ENCODE measurements at places on chromosomes 2 and 18. TPM values are rescaled to one million over a fixed set of nuclear protein-coding genes. Genes with fewer than 3 reads are reported as not detected.
A peak's percentile ranks its signal among the peaks of the same experiment; 100 is the strongest.

- DNase-seq: no peak
These were observed 8.1 kb upstream of the BMP10 start for GRCh38 chr2:68879296-68879695.

GRCh38 chr2:37005118-37005868, 39.0 kb upstream of the STRN start:
- no peak for DNase-seq

- no peak for DNase-seq
These were observed 284.8 kb downstream of the CELF4 start for GRCh38 chr18:37280701-37281393.

DNA sequence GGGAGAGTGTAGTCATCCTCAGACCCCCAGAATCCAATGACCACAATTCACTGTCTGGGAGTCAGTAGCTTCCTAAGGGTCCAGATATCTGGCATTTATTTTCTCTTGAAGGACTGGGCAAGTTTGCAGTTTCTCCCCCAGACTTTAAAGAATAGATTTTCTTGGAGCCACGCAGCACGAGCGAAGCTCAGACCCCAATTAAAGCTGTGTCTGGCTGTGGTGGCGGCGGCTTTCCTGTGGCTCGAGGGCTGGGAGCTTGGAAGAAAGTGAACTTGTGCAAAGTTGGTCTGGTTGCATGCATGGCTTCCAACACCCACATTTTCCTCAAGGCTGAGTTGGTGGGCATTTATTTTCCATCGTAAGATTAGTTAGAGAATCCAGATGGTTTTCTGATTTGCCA, 105.0 kb downstream of the ACKR3 start:
- DNase-seq: no peak

Gene DSG1
- total RNA-seq: not detected

DNA sequence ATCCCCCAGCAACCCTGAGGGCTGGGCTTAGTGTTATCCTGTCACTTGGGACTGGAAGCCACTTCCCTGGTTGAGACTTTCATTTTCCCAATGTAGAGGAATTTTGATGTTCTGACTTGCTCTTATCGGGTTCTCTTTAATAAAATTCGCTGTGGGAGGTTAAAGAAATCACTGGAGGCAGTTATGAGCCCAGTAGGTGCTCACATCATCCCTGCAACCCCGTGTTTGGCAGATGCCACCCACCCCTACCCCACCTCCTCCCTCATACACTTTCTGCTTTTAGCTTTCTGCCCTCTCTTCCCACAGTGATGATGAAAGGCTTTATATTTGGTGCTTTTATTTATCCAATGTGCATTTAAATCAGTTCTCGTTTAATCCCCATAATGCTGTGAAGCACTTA, 106.6 kb downstream of the MAPK4 start:
- no peak for DNase-seq

- DNase-seq: no peak
These were observed 41.8 kb downstream of the TIMM21 start for GRCh38 chr18:74190086-74190485.

GRCh38 chr18:3032721-3033120, 19.8 kb upstream of the LPIN2 start:
- no peak for DNase-seq

- DNase-seq: peak; percentile 85
These were observed 125.8 kb downstream of the TANC1 start for GRCh38 chr2:159094173-159094737.

DNA sequence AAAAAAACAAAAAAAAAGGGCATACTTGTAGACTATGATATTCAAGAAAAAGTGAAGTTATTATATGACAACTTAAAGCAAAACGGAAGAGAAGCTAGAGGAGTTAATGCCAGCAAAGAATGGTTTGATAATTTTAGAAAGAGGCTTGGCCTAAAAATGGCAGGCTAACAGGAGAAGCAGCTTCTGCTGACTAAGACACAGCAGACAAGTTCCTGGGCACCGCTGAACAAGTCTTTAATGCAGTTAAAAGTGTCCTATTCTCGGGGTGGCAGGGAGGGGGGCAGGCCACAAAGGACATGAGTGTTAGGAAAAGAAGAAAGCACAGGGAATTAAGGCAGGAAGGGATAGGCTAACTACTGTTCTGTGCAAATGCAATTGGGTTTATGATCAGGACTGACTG, 50.3 kb upstream of the GAREM2 start:
- DNase-seq: no peak

Gene ERLEC1
- total RNA-seq: 30.2 TPM

DNA sequence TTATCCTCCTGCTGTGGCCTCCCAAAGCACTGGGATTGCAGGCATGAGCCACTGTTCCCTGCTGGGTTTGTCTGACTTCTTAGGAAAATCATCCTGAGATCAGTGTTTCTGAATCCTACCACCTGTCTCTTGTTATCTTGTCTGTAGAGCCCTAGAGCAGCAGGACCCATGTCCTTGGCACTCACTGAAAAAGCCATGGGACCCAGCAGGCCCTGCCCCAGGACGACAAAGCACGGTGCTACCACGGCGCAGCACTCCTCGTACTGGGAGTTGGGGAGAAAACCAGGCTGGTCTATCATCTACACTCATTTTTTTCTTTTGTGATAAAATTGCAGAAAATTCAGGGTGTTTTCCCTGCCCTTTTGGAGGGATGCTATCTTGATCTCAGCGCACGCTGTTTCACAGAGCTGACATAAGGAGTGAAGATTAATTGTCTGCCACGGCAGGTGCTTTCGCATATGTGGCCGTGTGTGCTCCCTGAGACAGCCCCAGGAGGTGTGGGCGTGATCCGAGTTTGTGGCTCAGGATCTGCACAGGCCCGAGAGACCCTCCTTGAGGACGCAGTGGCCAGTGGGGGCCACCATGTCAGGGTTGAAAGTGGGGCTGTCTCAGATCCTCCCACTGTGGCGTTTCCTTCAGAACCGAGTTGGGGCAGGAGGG, 179.1 kb downstream of the LDLRAD4 start:
- no peak for DNase-seq

Gene ERBB4
- total RNA-seq: 4.2 TPM

- no peak for DNase-seq
These were observed 235.7 kb downstream of the CDCA7 start for GRCh38 chr2:173590276-173590861.

DNA sequence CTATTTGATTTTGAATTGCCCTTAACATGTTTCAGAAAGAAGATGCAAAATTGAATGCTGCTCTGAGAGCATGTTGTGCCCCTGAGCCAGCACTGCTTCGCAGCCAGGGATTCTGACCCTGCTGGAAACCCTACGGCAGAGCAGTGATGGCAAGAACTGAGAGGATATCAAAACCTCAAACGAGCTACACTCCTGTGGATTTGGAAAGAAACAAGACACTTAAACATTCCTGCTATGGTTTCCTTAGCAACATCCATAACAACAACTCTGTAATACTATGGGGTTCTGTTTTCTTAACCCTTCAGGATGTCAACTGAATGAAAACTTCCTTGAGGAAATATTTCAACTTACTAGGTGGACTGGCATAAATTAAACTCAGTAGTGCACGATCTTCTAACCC, 649.1 kb downstream of the NYAP2 start:
- DNase-seq: no peak

- DNase-seq: no peak
These were observed 37.4 kb downstream of the ZNF236 start for GRCh38 chr18:76859474-76860339.

Gene CD226
- 2.9 TPM for total RNA-seq

GRCh38 chr2:111035830-111036441, 84.8 kb upstream of the BCL2L11 start:
- DNase-seq: no peak

GRCh38 chr2:53750041-53750768, 17.4 kb upstream of the CHAC2 start:
- DNase-seq: no peak

GRCh38 chr2:219022041-219022440, 19.3 kb downstream of the CFAP65 start:
- DNase-seq: no peak

DNA sequence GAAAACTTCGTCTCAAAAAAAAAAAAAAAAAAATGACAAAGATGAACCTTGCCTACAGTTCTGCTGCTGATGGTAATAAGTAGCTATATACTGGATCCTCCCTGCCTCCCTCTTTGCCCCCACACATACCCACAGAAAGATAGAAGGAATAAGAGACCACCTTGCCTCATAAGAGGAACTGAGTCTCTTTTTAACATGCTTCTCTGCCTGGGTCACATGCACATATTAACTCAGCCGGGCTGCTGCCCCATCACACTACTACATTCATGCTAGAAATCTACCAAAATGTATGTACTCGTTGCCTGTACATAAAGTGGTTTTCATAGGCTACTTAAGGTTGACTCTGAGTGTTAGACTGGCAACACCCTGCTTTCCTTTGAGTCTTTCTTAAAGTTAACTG, 78.9 kb upstream of the B3GNT2 start:
- DNase-seq: no peak

DNA sequence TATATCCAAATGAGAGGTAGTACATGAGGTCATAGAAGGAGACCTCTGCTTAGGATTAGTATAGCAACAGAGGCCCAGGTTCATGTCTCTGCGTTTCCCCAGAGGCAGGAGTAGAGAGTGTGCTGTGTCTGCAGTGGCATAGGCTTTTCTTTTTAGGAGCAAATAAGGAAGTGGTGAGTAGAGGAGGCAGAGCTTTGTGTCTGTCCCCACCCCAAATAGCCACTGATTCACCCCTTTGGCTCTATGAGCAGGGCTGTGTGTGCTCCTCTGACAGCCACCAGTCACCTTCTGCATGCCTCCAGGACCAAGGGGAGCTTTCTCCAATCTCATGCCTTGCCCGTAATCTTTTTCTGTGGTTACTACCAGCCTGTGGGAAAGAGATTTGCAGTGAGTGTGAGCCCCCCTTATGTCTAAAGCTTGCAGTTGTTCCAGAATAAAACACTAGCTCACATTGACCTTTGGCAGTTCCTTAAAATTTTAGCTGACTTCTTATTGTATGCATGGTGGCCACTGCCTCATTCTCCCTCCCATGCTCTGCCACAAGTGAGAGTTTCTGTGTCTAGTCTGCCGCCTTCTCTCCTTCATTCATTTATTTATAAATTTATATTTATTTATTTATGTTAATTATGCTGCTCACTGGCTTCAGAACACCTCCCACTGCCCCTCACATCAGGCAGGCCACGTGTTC, 23.5 kb upstream of the ELAC1 start:
- DNase-seq: no peak

GRCh38 chr2:221461901-221462300, 110.2 kb downstream of the EPHA4 start:
- no peak for DNase-seq

DNA sequence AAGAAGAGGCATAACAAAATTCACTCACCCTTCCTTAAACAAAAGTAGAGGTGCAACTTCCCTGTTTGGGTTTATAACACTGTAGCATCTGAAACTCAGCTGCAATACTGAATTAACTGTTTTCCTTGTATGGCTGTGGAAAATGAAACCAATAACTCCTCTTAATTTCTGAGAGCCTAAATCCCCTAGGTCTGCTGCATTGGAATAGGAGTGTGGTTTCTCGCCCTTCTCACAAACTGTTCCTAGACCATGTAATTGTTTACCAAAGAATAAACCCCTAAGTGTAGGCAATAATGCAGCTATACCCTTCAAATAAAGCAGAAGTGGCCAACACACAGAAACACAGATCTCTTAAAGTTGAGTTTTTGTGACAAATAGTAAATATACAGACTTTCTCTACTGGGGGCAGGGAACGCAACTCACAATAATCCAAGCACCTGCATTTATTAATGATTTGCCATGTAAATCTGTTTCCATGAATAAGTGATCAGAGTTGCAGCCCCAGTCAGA, 52.0 kb downstream of the RASGRP3 start:
- DNase-seq: no peak

DNA sequence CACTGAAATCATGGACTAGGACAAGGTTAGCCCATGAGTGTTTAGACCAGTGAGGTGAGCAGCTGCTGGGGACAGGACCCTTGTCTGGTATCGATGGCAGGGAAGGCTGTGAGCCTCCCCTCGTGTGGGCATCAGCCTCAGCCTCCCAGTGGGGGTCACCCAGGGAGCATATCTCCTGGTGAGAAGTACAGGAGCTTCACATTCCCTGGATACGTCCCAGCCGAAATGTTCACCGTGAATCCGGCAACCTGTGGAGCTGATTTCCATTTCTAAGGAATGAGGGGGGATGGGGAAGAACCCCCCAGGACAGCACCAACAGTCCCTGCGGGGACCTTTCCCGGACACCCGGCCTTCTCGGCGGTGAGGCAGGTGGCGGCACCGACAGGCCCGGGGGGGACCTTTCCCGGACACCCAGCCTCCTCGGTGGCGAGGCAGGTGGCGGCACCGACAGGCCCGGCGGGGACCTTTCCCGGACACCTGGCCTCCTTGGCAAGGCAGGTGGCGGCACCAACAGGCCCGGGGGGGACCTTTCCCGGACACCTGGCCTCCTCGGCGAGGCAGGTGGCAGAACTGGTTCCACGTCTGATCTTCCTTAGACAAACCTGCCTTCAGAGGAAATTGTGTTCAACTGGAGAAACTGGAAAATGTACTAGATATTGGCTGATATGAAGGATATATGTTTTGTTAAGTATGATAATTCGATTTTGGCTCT, 21.2 kb downstream of the RTP5 start:
- no peak for DNase-seq

DNA sequence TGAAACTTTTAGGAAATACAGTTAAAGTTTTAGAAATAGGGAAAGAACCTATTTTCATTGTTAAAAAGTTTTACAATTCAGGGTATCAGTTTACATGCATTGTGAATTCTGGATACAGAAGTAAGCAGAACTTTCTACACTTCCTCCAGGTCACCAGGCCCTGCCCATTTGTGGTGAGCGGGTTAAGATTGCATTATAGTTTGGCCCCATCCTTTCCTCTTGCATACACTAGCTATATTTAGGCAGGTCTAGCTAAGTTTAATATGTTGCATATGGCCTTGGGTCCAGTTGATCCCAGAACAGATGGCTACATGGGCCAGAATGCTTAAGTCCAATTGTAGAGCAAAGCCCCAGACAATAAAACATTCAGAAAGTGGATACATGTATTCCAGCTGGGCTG, 4.8 kb downstream of the VWA3B start:
- DNase-seq: no peak

GRCh38 chr2:182503886-182504285, 77.0 kb upstream of the PDE1A start:
- DNase-seq: no peak

DNA sequence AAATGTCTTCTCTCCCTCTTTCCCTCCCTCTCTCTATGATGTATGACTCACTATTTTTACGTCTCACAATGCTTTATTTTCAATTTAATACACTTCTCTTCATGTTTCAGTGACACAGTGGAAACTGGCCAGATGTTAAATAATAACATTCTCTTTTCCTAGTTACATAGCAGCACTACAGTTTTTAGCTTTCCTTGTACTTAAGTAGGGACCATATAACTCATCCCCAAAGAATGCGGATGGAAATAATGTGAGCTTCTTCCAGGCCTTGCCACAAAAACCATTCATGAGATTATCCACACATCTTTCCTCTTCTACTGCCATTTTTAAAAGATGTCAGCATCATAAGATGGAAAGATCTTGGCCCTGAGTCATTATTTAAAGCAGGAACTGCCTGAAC, 789.4 kb downstream of the LRP1B start:
- DNase-seq: no peak

Gene ERICH2
- not detected for total RNA-seq

Gene ABCG8
- not detected for total RNA-seq
